Parietal lobe (tissue), 2 donors: ENCODE measurements at places on chromosomes 2 and 18. TPM values are rescaled to one million over a fixed set of nuclear protein-coding genes. Genes with fewer than 3 reads are reported as not detected.

The SULT1C4 gene
- total RNA-seq, result 11.9 TPM

The HOXD8 gene
- total RNA-seq, result not detected

The EML4 gene
- total RNA-seq, result 59.5 TPM

The CRYGC gene
- total RNA-seq, result not detected

The MDH1 gene
- 170 TPM for total RNA-seq

The IL1F10 gene
- not detected for total RNA-seq

The VIT gene
- total RNA-seq, result 0.31 TPM
